ENCODE measurements at places on chromosomes 7 and 10.

DNA sequence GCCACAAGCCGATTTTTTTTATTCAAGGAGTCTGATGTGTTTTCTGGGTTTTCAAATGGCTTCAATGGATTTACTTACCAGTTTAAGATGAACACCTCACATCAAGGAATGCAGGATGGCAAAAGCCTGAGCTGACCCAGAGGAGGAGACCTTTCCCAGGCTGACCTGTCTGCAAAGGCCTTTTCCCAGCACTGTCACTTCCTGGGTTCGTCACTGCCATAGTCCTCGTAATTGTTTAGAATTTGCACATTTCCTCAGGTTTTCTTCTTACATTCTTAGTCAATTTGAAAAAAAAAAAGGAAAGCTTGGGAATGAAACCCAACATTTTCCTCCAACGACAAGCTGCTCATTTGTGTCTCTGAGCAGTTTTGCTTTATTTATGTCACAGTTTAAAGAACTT is 42.0 kb downstream of the PTER start:
- DNase-seq = no peak

DNA sequence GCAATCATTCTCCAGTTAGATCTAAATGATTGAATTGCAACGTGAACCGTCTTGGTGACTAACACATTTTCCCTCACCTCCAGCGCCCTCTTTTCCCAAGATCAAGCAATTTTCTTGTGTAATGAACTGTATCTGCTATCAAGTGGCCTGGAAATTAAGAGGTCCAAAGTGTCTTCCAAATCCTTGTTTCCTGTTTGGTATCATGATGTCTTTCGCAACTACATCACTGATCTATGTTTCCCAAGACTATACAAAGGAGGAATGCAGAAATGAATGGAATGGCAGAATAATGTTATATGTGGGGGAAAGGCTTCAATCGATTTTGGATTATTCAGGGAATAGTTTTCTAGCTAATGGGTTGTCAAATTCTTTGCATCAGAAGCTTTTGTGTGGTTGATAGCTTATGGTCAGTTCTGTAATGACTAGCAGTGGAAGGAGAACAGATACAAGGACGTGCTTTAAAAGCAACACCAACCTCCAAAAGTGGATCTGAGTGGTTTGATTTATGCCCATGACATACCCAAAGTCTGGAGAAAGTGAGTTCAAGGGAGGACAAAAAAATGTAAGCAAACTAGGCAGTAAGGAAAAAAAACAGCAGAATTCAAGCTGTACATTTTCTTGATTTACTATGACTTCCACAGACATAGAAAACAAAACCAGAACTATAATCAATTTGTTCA is 14.6 kb upstream of the ZEB1 start:
- peak; percentile 37 for DNase-seq

DNA sequence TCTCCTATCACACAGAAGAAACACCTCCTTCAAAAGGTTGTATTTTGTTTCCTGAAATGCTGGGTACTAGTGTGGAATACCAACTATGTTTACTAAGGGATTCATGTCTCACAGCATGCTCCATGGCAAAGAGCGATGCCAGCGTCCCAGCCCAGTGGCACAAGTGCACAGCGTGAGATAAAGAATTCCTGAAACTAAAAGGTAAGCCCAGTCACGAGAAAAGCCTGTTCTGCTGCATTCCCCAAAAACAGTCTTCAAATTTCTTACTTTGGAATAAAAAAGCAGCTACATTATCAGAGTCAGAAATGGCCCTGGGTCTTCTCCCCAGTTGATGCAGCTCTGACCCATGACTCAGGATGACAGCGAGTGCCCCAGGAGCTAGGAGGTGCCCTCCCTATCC is 53.1 kb upstream of the DDC start:
- no peak for DNase-seq

DNA sequence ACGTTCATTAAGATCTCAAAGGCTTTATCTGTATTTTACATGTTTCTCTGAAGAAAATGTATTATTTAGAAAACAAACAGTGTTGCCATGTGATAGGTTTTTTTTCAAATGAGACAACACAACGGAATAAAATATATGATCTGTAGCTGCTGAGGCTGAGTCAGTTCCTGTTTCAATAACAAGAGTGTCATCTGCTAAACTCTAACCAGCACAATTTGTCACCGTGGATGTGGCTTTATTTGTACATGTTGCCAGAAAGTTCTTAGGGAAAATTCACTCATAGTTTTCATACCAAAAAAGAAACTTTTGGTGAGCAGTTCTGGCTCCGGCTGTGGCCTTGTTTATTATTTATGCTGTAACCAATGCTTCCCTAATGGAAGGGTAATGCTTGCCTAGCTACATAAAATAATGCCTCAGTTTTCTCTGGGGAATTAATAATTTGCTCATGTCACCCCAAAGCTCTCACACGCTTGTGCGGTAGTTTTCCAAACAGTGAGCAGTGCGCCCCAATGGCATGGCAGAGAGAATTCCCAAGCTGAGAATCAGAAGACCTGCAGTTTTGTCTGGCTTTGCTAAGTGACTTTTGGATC is 20.3 kb upstream of the KLF6 start:
- peak; percentile 92 for DNase-seq

DNA sequence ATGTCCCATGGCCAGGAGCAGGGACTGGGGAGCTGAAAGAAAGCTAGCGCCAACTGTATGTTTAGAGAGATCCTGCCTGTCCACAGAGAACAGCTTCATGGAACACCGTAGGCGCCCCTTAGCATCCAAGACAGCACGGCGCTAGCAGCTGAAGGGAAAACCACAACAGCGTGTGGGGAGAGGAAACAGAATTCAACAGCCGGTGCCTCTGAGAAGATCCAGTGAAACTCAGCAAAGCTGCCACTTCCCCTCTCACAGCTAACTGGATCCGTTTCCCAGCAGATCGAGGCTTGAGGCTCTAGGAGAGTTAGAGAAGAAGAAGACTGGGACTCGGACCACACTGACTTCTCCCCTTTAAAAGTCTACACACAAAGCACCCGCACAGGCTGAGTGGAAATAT is 145.0 kb downstream of the MAD1L1 start:
- no peak for DNase-seq

GRCh38 chr10:68647672-68648341 is 73.2 kb upstream of the CCAR1 start:
- peak; percentile 86 for DNase-seq

- DNase-seq = peak; percentile 87
Observed at GRCh38 chr10:109987452-109988211, 20.2 kb upstream of the ADD3 start.

- no peak for DNase-seq
Observed at GRCh38 chr10:77077316-77077945, 560.2 kb downstream of the KCNMA1 start.

- DNase-seq = no peak
Observed at GRCh38 chr7:43640679-43641078, 57.8 kb downstream of the STK17A start.

DNA sequence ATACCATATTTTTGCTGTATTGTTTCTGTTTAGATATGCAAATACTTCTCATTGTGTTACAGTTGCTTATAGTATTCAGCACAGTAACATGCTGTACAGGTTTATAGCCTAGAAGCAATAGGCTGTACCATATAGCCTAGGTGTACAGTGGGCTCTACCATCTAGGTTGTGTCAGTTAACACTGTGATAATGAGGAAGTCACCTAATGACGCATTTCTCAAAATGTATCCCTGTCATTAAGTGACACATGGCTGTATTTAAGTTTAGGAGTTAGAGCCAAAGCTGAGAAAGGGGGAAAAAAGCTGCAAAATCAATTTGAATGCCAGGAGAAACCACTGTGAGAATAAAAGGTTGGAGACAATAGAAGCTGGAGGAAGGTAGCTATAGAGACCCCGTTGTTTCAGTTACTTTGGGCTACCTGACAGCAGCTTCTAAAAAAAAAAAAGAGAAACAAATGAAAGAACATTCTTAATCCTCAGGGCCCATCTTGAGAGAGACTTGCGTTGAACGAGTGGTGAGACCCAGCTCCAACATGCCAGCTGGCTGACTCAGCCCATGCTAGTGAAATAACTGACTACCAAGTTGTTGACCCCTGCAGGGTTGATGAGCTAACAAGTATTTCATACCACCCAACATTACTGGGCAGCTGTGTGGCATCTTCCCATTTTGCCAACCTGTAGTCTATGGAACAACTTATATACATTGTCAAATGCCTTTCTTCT is 8.7 kb downstream of the STARD3NL start:
- peak; percentile 72 for DNase-seq

DNA sequence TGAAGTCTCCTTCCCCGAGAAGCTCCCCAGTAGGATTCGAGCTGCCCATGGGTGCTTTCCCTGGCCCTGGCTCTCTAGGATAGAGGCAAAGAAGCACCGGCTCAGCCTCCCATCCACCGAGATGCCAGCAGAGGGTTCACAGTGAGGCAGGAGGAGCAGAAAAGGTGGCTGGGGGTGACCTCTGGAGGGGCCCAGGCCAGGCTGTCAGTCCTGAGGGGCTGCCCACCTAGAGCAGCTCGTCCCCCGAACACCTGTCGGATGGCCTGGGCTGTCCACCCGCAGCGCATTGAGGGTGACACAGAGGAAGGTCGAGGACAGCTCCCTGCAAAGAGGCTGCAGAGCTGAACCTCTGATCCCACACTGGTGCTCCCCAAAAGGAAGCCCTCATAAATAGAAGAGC is 167.2 kb upstream of the PPP2R2D start:
- no peak for DNase-seq

DNA sequence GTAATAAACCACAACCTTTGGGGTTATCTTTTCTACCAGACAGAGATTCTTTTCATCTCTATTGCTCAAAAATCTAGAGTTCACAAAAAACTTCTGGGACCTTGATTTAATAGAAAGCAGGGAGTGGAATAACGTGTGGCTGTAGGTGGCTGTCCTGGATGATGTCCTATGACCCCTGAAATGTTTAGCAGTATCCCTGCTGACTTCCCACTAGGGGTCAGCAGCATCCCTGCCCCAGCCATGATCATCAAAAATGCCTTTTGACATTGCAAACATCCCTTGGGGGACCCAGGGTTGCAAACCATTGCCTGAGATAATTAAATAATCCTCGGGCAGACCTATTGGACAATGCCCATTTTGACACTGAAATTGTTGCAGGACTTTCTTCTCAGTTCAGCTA is 177.1 kb downstream of the USP6NL start:
- no peak for DNase-seq

DNA sequence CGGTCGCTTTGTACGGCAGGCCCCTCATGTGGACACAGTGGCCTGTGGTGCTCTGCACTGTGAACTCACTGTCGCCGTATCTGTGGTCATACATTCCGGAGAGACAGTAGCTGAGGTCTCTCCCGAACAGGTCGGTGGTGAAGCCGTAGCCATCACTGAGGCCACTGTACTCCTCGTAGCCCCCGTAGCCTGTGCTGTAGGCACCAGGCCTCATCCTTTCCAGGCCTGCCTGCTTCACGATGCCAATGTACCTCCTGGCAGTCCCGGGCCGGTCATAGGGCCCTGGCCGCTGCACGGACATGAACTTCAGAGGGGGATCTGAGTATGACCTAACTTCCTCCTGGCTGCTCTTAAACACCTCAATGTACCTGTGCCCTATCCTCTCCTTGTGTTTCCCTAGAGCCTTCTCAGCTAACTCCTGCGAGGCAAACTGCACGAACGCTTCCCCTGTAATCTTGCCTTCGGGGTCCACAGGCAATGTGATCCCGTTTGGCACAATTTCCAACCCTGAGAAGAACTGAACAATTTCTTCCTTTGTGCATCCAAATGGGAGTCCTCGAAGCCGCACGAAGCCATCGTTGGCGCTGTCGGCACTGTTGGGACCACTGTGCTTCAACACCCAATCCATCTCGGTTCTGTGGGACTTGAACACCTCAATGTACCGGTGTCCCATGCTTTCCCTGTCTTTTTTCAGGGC is 15.7 kb downstream of the FXYD4 start:
- DNase-seq = no peak

DNA sequence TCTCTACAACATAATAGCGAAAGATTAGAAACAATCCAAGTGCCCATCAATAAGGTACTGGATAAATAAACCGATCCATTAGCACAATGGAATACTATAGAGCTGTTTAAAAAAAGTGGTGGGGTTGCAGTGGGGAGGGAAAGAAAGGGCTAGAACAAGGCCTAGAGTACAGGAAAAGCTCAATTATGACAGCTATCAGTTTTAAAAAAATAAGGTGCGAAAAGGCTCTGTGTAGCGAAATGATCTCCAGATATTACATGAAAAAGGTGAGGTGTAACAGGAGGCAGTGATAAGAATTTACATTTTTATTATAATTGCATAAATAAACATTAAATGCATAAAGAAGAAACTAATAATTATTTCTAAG is 30.8 kb downstream of the CYTH3 start:
- DNase-seq = no peak

GRCh38 chr10:125343118-125343925 is 183.0 kb upstream of the CTBP2 start:
- peak; percentile 40 for DNase-seq

DNA sequence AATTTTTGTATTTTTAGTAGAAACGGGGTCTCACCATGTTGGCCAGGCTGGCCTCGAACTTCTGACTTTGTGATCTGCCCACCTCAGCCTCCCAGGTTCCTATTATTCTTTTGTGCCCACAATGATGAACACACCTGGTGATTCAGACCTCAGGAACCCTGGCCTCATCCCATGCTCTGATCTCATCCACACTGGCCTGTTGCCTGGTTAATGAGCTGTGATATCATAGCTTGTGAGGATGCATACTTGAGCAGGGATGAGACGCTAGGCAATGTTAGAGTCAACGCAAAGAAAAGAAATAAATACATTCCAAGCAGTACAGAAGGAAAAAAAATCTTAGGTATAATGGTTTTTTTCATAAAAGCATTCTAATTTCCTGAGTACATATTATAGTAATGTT is 82.4 kb upstream of the RNF32 start:
- DNase-seq = peak; percentile 67

GRCh38 chr7:150357771-150358427 is 10.7 kb upstream of the REPIN1 start:
- peak; percentile 45 for DNase-seq

DNA sequence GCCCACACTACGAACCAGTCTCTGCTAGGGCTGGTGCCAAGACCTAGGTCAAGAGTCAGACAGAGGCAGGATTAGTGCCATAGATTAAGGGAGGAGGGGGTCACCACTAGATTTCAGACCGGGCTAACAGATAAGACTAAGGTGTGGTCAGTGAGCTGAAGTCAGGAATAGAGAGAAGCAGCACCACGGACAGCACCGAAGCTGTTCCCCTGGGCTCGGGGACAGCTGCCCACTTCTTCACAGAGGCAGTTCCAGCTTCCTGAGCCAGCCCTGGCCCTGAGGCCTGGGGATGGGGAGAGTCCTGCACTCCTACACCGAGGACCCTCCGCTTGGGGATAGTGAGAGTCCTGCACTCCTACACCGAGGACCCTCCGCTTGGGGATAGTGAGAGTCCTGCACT is 11.2 kb upstream of the JAKMIP3 start:
- no peak for DNase-seq

- DNase-seq = peak; percentile 23
Observed at GRCh38 chr7:34928052-34928451, 109.2 kb downstream of the DPY19L1 start.

Measured in bronchial epithelial cell (primary cell).